ENCODE measurements at places on chromosomes 4 and X. TPM values are rescaled to one million over a fixed set of nuclear protein-coding genes. Genes with fewer than 3 reads are reported as not detected.

The FHDC1 gene
- 17.1 TPM for total RNA-seq

The ABCB7 gene
- total RNA-seq, result 41.6 TPM

The RTL9 gene
- total RNA-seq, result 0.07 TPM

The USP27X gene
- 5.1 TPM for total RNA-seq

The FAAH2 gene
- 5.0 TPM for total RNA-seq

The ITM2A gene
- 43.4 TPM for total RNA-seq

The USP9X gene
- 175 TPM for total RNA-seq

The MAGED2 gene
- 136 TPM for total RNA-seq

The KLHL2 gene
- 12.4 TPM for total RNA-seq

The GUCY1A1 gene
- total RNA-seq, result 0.20 TPM

GRCh38 chr4:37793562-37793961 is 32.9 kb upstream of the PGM2 start:
- DNase-seq, result no peak

GRCh38 chr4:140426610-140427105 is 790 bp downstream of the CLGN start:
- peak; percentile 53 for DNase-seq

- DNase-seq, result no peak
These were observed 62.8 kb downstream of the SH3KBP1 start for GRCh38 chrX:19824603-19825002.

DNA sequence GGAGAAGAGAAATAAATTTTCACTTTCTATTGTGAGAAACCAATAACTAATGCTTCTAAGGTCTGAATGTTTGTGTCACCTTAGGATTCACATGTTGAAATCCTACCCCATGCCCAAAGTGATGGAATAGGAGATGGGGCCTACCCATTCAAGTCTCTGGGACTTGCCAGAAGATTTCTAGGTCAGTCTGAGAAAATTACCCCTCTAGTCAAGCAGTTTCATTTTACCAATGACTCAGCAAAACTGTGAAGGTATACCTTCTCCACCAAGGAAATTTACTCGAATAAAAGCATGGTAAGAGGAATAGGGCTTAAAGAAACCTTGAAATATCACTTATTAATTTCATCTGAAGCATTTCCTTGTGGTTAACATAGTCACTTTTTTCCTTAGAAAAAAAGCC is 23.5 kb upstream of the PAPSS1 start:
- no peak for DNase-seq

DNA sequence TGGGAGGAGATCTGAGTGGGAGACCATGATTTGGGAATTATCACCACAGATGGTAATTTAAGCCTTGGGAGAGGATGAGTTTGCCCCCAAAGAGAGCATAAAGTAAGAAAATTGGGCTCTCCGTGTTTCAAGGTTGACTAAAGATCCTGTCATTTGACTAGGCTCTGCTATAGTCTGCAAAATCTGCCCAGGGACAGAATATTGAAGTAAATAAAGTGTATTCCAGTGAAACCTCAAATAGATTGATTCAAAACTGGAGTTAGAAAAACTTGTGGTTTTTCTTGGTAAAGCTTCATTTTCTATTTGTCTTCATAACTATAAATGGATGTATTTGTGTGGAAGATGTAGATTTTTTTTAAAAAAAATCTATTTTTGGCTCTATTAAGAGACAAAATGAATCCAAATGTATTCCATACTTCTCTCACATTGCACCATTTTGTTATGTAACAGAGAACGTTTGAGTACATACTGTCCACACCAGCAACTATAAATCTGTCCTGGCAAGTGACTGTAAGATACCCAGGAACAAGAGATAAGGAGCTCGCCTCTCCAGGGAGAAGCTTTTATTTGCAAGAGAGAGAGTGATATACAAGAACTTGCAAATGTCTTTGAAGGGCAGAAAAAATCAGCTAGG is 170.2 kb downstream of the CBR4 start:
- no peak for DNase-seq

- DNase-seq, result no peak
These were observed 639.4 kb upstream of the INTU start for GRCh38 chr4:126993351-126993750.

- DNase-seq, result no peak
These were observed 139.9 kb upstream of the UGT8 start for GRCh38 chr4:114458728-114459127.

DNA sequence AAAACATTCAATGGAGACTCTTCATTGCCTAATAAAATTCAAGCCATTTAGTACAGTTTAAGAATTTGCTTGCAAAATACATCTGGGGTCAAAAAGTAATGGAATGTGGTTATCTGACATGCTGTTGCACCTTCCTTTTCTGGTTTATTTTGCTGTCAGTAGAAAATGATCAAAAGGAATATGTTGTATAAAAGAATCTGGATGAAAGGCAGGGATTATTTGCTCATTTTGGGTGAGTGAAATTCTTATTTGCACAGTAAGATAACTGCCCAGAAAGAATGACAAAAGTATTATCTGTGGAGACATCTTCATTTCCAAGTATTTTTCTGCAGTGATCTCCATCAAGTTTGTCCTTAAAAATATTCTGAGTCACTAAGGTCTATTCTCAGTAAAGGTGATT is 30.4 kb downstream of the BOD1L1 start:
- no peak for DNase-seq

DNA sequence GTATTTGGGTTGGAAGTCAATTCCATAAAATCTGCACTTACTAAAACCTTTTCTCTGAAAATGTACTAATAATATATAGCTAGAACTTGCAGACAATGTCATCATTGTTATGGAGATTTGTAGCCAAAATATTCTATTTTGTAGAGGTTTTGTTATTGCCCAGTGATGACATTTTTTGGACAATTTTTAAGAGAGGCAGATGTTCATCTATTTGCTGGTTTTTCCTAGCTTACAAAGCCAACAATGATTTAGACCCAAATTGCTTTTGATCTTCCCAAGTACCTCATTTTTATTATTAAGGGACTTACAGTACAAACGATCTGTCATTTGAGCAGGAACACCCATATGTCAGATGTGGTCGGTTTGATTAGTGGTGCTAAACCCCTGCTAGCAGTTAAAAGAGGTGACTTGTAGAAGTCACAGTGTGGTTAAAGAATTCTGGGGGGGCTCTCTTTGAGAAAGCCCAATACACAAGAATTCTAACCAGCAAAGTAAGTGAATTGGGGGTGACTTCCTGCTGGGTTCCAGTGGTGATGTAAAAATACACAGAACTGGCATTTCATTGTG is 136.2 kb downstream of the KIT start:
- no peak for DNase-seq

DNA sequence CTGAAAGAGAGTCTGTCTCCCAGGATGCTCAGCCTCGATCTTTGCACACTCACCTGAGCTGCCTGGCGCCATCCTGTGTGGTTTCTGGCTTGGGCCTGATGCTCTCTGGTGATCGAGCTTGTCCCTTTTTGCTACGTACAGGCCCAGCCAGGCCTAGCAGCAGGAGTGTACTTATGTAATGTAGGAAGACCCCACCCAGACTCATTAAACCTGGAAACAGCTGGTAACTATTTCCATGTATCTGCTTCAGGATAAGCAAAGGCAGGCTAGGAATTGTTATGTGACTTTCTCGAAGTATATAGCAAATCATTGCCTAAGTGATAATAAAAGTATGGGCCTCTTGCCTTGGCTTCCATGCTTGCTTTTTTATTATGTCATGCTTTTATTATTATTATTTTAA is 18.6 kb upstream of the ARSJ start:
- DNase-seq, result no peak

DNA sequence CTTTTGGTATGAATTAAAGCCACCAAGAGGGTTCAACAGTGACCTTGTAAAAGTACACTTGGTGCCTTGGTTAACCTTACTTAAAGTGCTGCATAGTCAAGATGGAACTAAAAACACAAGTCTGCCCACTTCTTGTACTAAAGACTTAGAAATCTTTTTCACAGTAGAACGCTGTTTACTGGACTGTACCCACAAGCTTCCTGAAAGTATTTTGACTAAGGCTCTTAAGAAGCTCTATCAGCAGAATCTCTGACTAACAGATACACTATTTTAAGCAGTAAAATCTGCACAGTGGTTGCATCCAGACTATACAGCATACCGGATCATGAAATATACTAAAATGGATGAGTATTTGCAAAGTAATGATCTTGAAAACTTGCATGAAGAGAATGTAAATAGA is 7.2 kb downstream of the RAB28 start:
- DNase-seq, result no peak

DNA sequence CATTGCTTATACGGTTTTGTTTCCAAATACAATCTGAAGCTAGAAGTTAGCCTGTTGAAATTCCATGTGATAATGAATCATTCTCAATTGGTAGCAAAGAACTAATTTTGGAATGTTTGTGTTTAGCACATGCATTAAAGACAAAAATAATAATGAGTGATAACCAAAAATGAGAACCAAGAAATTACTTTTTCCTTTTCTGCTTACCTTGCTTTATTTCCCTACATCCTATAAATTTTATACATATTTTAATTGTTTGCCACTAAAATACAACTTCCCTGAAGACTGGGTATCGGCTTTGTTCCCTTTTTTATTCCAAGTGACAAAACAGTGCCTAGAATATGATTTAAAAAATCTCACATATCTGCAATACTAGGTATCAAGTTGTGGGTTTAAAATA is 203.8 kb upstream of the TACR3 start:
- DNase-seq, result no peak

DNA sequence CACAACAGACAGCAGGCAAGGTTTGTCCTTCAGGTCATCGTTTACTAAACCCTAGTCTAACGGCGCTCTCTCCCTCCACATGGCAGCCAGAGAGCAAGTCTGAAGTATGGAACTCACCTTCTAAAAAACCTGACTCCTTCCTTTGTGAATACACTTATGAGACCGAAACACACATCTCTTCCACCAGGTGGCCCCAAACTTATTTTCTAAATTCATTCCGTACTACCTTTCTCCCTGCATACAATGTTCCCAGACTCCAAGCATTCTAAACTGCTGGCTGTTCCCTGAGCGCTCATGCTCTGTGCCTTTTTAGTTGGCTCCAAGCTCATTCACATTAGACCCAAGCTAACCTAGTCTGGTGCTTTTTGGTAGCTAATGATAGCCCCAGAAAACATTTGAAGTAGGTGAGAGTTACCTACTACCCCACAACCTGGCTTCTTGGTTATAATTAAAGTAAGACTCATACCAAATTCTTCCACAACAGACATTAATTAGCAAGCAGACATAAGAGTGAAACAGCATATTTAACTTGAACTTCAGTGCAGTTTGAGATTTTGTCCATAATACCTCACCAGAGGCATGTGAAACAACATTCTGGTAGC is 67.6 kb upstream of the DCLK2 start:
- no peak for DNase-seq

- DNase-seq, result no peak
These were observed 43.3 kb upstream of the SLC39A8 start for GRCh38 chr4:102388611-102389010.

DNA sequence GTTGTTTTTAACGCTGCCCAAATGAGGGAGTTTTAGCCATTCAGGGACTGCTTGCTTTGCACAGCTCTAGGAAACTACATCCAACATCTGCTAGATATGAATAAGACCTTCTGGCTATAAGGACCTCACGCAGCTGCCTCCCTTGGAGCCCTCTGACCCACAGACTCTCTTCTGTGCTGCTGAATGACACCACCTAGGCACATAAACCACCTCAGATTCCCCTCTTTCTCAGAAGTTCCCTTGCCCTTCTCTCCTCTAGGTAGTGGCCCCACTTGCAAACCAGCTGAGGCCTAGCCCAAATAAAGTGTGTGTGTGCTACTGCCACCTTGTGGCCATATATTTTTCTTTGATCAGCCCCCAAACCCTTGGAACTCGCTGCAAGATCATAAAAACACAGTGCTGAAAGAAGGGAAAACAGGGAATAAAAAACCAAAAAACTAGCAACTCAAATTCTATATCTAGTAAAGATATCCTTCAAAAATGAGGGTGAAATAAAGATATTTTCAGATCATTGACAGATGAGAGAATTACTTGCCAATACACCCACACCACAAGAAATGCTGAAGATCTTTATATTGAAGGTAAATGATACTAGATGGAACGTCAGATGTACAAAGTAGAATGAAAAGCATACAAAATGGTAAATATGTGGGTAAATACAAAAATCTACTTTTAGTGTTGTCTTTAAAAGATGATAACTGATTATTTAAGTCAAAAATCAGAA is 265.9 kb downstream of the ADAMTS3 start:
- peak; percentile 58 for DNase-seq

DNA sequence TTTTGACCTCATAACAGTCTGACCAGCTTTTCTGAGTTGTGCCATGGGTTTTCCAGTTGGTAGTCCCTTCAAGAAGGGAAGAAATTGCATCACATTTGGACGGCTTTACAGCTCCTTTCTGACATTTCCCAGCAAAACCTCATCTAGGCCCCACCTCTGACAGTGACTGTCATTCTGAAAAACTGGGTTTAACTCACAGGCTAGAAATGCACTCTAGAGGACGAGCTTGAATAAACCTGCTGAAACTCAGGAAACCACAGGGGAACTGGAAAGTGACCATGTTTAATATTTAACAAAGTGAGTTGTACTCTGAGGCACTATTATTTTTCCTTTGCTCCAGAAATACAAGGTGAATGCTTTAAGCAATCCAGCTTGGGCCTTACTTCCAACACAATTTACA is 434.3 kb upstream of the RASGEF1B start:
- no peak for DNase-seq

- DNase-seq, result no peak
These were observed 1380.4 kb downstream of the STIM2 start for GRCh38 chr4:28241021-28241420.

GRCh38 chr4:150578745-150579501 is 3.0 kb upstream of the MAB21L2 start:
- DNase-seq, result peak; percentile 21

GRCh38 chr4:3702561-3703221 is 63.5 kb upstream of the ADRA2C start:
- DNase-seq, result no peak

All from WTC11 (cell line).